Mucosa of gallbladder (tissue), 1 donor: ENCODE measurements at places on chromosomes 6 and 20. TPM values are rescaled to one million over a fixed set of nuclear protein-coding genes. Genes with fewer than 3 reads are reported as not detected.

FAM83C gene
- total RNA-seq, result not detected

VSX1 gene
- total RNA-seq, result not detected

TP53TG5 gene
- total RNA-seq, result not detected

SMAP1 gene
- total RNA-seq, result 33.2 TPM

PBOV1 gene
- total RNA-seq, result not detected

ZNF391 gene
- total RNA-seq, result 1.9 TPM

CNR1 gene
- total RNA-seq, result 3.7 TPM

DNA sequence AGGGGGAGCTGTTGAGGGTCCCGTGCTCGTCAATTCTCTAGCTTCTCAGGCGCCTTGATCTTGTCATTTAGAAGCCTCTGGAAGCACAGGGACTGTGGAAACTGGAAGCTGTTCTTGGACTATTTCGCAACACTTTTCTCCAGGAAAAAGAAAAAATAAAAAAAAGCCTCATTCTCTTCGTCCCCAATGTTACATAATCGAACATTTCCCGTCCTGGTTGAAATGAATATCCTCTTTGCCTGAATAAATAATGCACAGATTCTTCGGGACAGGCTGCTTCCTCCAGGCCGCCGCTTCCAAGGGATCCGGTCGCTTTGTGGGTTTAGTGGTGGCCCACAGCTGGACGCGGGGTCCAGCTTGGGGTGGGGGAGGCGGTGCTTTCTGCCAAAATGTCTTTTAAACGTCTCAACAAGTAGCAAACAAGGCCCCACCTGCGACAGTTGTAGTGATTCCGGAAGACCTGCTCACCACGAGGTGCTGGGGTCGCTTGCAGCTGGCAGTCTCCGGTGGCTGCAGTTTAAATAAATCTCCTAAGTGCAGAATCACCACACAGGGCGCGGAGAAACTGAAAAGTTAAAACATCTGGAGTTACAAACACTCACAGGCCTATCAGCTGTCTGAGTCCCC, 125.9 kb upstream of the ESR1 start:
- no peak for DNase-seq

DNA sequence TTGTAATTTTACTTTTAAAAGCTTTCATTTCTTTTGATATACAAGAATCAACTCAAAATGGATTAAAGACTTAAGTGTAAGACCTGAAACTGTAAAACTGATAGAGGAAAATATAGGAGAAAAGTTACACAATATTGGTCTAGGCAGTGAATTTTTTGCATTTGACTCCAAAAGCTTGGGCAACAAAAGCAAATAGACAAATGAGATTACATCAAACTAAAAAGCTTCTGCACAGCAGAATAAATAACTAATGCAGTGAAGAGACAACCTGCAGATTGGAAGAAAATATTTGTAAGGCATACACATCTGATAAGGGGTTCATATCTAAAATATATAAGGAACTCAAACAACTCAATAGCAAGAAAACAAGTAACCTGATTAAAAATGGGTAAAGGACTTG, 3.0 kb downstream of the GABRR1 start:
- no peak for DNase-seq

DNA sequence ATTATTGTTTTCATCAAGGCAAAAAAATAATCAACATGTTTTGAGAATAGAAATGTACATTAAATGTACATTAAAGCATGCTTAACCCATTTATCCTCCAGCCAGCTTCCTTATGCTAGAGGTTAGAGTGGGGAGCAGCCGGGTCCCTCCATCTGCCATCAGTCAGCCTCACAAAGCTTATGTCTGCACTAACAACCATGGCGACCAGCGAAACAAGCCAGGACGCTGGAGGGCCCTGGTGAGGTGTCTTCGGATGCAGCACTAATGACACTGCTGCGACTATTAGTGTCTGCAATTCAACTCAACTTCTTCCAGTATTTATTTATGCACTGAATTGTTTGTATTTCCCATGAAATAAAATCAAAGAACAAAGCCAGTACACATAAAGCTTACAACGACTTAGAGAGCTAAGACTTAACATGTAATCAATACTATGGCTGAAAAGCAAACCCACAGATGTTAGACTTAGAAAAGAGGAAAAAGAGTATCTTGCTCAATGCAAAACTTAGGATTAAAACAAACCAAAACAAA, 6.8 kb downstream of the CLDN20 start:
- DNase-seq, result no peak

GRCh38 chr6:111813677-111814310, 59.5 kb downstream of the FYN start:
- no peak for DNase-seq

DNA sequence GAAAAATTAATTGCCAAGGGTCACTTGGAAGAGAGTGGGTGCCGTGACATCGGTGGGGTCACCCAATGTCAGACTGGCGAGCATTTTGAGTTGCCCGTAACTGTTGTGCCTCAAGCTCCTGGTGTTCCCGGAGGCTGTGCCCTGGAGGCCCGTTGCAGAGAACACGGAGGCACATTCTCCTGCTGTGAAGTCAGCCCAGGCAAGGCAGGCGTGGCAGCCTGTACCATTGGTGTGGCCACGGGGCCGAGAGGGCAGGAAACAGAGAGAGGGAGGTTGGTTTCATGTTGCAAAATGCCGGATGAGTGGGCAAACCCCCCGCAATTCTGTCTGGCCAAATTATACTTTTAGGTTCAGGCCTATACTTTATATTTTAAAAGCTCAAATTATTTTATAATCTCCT, 81.2 kb downstream of the THBS2 start:
- DNase-seq, result peak; percentile 34

GRCh38 chr6:36724514-36725390, 27.1 kb downstream of the RAB44 start:
- DNase-seq, result peak; percentile 80

DNA sequence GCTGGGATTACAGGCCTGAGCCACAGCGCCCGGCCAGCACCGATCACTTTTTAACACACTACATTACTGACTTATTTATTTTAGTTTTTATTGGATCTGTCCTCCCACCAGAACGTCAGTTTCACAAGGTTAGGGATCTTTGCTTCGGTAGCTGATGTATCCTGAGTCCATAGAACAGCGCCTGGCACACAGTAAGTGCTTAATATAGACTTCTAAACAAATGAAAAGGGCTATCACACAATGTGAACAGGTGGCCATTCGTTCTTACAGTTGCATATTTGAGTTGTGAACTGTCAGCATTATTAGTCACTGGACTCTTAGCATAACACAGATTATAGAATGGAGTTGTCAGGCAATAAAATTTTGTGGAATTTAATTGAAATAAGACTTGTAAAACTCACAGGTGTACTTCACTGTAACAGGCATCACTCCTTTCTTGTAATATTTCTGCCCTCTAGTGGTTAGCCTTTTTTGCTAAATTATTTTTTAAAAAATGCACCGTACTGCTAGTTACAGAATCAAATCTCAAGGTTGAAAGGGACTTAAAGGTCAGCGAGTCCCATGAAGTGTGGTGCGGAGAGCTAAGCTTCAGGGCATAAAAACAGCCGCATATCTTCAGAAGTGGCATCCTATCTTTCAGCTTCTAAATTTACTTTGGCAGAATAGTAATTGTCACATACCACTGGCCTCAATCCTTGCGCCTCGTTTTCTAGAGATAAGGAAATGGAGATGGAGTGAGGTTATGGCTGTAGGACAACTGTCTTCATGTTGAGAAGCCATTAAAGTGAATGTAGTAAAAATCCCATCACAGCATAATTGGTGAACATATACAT, 3.4 kb upstream of the TBC1D7 start:
- no peak for DNase-seq

GRCh38 chr20:1761116-1761515, 103.5 kb upstream of the SIRPG start:
- peak; percentile 26 for DNase-seq

GRCh38 chr20:37420610-37421009, 74.7 kb downstream of the SRC start:
- DNase-seq, result no peak

DNA sequence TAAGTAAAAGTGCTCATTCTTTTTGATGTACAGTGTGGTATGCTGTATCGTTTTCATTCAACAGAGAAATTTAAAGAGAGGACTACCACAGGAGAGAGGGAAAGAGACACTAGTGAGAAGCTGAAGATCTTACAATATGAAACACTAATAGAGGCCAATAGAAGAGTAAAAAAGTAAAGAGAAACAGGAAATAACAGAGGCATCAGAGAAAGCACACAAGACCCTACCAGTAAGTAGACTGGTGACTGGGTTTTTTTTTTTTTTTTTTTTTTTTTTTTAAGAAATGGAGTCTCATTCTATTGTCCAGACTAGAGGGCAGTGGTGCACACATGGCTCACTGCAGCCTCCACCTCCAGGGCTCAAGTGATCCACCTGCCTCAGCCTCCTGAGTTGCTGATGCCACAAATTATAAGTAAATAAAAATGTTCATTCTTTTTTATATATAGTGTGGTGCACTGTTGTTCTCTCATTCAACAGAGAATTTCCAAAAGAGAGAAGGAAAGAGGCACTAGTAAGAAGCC, 18.8 kb downstream of the ELOVL4 start:
- DNase-seq, result no peak

GRCh38 chr6:159959165-159959975, 9.5 kb upstream of the IGF2R start:
- no peak for DNase-seq

- no peak for DNase-seq
These were observed 76.4 kb downstream of the BACH2 start for GRCh38 chr6:90220273-90220672.

DNA sequence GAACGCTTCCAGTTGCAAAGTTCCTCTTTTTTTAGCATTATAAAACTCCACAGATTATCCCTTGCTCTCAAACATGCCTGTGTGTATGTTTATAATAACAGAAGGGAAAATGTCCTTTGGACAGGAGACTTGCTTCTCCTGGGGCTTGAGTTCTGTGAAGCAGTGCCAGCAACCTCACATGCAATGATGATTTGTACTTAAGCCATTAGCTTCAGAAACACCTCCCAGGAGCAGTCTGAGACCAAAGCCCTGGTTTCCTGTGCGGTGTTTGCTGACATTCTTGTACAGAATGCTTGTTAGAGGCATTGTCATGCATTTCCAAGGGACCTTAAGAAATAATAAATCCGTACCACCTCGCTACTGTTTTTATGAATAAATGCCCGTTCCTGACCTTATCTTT, 752.8 kb downstream of the CBLN4 start:
- no peak for DNase-seq

DNA sequence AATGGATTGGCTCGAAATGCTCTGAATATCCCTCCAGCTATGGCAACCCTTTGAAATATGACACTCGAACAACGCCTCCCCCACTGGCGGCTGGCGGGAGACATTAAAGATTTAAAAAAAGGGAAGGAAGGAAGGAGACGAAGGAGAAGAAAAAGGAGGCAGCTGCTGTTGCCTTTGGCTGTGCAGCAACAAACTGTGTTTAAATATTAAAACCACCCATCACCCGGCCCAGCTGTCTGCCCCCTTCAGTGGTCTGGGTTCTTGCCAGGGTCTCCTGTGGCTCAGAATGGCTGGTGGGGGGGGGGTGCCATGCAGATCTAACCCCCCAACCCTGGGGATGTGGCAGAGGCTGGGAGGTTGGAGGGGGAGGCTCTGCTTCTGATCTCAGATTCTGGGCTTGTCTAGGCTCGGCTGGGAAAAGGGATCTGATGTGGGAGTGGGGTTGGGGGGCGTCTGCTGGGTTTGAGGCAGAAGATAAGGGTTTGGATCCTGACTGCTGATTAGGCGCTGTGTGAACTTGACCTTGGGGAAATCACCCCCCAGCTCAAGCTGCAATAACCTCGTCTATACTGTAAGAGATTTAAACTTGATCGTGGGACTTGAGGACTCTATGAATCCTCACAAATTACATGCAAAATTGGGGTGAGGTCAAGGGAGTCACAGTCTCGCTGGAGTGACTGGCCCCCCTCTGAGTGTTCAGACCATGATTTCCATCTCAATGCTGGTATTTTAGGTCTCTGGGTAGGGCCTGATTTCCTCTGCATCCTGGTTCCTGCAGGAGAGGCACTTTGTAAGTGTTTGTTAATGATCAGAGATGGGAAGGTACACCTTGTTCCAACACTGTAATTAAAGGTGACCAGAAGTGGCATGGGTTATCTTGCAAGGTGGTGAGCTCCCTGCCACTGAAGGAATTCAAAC, 40.3 kb upstream of the BLCAP start:
- DNase-seq, result no peak

GRCh38 chr20:62215020-62215990, 4.8 kb downstream of the HRH3 start:
- DNase-seq, result no peak

DNA sequence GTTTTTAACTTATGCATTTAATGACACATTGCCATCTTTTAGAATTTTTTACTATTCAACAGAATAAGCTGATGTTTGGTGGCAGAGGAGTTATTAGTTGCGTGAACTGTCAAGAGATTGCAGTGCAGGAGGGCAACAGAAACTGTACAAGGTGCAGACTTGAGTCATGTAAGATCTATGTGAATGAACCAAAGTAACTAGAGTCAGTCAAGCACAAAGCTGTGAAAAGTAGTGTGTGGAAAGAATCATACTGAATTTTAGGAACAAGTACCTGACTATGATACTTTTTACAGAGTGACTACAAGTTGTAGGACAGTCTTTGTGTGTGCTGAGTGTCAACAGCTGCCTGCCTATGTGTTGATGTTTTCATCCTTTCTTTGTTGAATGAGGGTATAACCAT, 2.7 kb upstream of the C6orf163 start:
- DNase-seq, result no peak

- DNase-seq, result no peak
These were observed 130.8 kb upstream of the PTPRT start for GRCh38 chr20:43320536-43320935.

- DNase-seq, result no peak
These were observed 25.2 kb downstream of the TRIM38 start for GRCh38 chr6:25987845-25988244.

DNA sequence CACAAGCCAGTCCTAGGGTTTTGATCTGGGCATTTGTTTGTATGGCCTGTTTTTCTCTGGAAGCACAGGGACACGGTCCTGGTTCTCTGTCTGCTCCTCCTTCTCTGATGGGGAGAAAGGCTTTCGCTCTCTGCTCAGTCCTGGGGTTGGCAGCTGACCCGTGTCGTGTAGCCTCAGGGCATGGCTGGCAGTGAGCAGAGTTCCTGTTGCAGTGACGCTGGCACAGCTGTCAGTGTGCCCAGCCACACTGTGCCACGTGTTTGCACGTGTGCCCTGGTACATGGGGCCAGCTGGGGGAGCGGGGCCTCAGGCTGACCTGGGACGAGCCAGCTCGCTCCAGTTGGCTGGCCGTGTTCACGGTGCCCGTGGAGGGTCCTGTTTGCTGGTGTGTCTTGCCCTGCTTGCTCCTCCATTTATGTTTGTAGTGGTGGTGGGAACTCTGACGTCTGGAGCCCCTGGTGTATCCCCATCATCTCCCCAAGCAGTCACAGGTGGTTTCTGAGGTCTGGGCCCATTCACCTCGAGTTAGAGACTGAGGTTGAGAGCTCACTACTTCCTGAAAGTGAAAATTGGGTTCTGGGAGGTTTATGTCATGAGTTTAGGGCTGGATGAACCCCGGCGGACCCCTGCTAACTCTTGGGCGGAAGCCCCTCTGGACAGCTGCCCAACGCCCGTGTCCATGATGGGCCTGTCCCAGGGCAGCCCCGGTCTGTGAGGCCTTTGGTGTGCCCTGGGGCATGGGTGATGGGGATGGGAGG, 10.2 kb upstream of the DNAJC5 start:
- DNase-seq, result no peak

- DNase-seq, result peak; percentile 92
These were observed 23.2 kb upstream of the FAM50B start for GRCh38 chr6:3825851-3826581.
